ENCODE measurements at places on chromosomes 4 and X.

GRCh38 chrX:30831082-30831481, 58.0 kb downstream of the TAB3 start:
- no peak for DNase-seq

GRCh38 chrX:110491846-110492620, 133.4 kb downstream of the RTL9 start:
- no peak for DNase-seq

DNA sequence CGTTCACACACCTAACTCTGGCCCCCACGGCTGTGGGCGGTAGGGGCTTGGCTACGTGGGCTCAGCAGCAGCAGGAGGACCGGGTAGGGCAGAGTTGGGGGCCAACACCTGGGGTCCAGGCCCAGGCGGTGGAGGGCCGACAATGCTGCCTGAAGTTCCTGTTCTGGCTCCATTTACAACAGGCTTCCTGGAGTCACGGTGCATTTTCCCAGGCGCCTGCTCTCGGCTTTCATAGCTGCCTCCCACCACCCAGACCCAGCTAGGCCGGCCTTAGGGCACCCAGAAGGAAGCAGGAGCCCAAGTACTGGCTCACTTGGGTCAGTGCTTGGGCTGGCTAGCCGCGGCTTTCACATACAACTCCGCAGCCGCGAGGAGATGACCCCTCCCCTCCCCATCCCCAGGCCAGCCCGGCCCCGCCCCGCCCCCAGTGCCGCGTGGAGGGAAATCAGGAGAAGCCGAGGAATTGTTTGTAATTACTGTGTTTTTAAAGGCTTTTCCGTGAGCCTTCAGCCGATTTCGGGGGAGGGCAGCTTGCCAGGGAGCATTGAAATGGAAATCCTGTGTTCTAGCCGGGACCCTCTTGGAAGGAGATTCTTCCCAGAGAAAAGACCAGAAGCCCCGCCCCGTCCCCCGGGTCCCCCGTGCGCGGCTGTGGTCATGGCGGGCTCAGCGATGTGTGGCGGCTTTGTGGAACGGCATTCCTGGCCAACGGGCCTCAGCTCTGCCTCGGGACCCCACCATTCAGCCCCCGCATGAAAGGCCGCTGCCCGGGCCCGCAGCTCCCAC, 28.5 kb downstream of the PJA1 start:
- no peak for DNase-seq

- no peak for DNase-seq
These were observed 345.1 kb downstream of the ARHGAP10 start for GRCh38 chr4:148076964-148077363.

- peak; percentile 19 for DNase-seq
These were observed 589.9 kb upstream of the BOD1L1 start for GRCh38 chr4:14217401-14217800.

DNA sequence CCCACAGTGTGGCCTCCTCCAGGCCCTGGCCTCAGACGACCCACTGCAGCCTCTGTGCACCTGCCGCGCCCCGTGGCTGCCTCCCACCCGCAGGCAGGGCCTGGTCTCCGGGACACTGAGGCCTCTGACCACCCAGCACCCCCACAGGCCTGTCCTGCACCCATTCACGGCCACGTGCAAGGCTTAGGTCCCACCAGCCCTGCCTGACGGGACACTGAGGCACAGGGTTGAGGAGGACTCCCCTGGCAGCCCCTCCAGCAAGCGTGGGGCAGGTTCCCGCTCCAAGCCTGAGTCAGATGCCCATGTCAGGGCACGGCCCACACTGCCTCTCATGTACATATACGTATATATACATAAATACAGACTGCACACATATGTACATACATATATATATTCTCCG, 23.5 kb downstream of the NELFA start:
- no peak for DNase-seq

DNA sequence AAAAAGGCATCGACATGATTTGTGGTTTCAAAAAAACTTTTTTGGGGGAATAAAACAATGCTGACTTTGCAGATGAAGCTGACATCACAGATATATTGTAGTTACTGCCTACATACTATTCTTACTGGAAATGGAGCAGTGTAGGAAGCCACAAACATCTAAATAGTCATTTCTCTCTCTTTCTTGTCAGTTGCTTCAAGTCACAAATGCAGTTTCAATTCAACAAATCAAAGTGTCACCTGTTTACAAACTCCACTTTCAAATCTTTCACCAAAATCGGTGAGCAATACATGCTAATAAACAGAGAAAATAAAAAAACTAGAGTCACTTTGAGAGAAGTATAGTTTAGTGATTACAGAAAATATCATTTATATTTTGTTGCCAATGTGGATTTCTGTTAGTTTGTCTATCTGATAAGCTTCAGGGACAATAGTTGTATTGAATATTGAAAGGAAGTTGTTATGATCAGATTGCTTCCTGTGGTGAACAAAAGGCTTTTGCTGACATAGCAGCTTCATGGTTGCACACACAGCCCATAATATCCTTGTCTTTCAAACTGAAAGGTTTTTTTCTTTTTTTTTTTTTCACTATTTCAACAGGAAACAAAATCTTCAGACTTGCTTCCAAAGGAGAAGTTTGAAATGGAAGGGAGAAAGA, 49.7 kb upstream of the PTPN13 start:
- DNase-seq: no peak

- no peak for DNase-seq
These were observed 13.7 kb downstream of the ADH6 start for GRCh38 chr4:99205153-99205979.

DNA sequence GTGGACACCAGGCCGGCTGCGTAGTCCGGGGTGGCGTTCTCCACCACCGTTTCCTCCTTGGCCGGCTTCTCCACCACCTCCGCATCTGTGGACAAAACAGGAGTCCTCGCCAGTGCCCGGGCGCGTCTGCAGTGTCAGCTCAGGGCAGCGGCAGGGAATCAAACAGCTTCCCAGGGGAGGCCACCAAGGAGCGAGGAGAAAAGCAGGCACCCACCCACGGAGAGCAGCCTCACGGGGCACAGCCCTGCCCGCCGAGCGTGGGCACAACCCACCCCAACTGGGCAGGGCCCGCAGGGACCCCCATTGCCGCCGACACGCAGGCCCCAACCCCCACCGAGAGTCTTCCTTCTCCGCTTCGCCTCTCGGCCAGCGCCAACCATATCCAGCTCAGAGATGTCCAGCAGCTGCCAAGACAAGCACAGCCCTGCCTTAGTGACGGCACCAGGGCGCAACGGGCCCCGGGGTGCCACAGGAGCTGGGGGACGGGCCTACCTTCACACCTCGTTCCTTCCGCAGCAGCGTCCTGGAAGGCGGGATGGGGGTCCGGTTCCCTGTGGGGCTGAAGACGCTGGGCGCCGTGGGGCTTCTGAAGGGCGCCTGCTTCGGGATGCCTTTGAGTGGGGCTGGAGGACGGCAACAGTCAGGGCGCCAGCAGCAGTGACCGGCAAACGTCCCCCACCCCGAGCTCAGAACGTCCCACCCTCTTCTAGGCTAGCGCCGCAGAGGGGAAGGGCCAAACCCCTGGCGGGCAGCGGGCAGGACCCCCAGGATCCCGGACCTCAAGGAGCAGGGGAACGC, 22.8 kb downstream of the NELFA start:
- DNase-seq: no peak

GRCh38 chr4:102580463-102580842, 79.3 kb downstream of the NFKB1 start:
- DNase-seq: no peak

DNA sequence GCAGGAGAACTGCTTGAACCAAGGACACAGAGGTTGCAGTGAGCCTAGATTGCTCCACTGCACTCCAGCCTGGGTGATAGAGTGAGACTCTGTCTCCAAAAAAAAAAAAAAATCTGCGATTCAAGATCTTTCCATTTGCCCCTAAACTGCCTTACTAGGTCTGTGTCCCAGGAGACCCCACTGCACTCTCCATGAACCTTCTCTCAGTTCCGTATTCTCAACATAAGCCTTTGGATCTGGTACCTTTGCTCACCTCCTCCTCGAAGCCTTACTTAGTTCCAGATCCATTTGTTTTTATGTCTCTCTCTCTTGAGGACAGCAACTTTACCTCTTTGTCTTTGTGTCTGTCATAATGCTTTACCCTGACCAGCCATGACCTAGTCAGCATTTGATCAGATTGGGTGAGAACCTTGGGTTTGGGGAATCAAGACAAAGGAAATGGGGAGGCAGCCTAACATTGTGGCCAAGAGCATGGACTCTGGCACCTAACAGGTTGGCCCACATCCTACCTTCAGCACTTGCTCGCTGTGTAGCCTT, 33.7 kb downstream of the BST1 start:
- no peak for DNase-seq

- no peak for DNase-seq
These were observed 1306.6 kb upstream of the PABPC4L start for GRCh38 chr4:135508006-135508714.

GRCh38 chrX:131394384-131394783, 105.3 kb upstream of the IGSF1 start:
- DNase-seq: no peak

DNA sequence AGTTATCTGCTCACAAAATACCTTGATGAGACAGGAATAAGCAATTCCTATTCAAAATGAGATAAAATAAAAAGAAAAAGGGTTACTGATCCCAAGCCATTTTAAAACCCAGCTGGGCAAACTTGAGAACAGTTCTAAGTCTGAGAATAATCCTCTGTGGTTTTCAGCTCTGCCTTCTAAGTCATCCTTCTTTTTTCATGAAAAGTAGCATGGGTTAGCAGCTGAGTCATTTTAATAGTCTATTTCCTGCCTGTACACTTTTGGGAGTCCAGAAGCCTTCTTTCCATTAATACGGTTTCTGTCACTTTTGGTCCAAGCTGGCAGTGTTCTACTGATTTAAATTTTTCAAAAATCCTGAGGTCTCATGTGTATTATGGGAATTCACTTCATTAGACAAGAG, 374.3 kb downstream of the IQCM start:
- DNase-seq: no peak

DNA sequence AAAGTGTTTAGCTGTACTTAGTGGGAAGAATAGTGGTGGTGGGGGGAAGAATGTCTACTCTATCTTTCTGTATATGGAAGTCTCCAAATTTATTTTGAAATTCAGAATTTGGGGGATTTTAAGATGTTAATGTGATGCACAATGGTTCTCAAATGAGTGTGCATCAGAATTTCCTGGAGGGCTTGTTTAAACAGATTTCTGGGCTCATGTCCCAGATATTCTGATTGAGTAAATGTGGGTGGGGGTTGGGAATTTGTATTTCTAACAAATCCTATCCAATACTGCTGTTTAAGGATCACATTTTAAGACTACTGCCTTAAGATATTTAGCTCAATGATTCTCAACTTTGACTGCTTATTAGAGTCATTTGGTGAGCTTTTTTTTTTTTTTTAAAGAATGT, 15.1 kb upstream of the INTS6L start:
- no peak for DNase-seq

DNA sequence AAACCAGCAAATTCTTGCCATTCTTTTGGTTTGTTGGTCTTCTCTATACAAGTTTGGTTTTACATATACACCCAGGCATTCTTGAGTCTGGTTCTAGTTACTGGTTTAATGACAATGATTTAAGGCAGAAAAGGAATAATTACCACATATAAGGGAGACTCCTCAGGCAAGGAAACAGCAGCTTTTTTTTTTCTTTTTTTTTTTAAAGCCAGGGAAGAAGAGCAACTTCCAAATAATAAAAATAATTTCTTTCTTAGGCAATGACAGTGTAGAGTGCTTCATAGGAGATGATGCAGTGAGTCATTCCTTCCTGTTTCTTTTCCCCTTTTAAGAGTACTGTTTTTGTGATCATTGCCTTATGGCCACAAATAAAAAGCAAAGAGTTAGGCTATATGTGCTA, 289.7 kb downstream of the DKK2 start:
- DNase-seq: no peak

DNA sequence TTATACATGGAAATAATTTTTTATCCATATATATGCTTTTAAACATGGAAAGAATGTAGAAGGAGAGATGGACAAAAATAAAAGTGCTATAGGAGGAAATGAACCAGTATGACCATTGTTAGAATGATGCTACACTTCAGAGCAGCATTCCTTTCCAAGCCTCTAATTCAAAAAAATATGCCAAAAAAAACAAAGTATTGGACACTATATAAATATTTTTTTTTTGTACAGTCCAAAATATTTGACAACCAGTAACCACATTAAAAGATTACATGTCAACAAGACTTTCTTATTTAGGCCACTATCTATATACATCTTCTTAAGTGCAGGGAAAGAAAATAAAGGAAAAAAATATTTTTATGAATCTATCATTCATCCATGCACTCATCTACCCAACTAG, 198.6 kb downstream of the LRBA start:
- no peak for DNase-seq

GRCh38 chr4:25874655-25875054, 11.9 kb upstream of the SEL1L3 start:
- DNase-seq: no peak

Data from SW480 (cell line).